ENCODE measurements at places on chromosomes 7 and 10. TPM values are rescaled to one million over a fixed set of nuclear protein-coding genes. Genes with fewer than 3 reads are reported as not detected.

Gene SLC25A28
- 32.6 TPM for total RNA-seq

Gene DNAJB6
- total RNA-seq, result 44.5 TPM

Gene NPFFR1
- total RNA-seq, result not detected

Gene DPYSL4
- total RNA-seq, result 4.9 TPM

Gene TMEM184A
- total RNA-seq, result not detected

Gene MMD2
- not detected for total RNA-seq

Gene SPOCK2
- 0.12 TPM for total RNA-seq

Gene SLC18A3
- total RNA-seq, result under 0.01 TPM

Gene BTBD16
- total RNA-seq, result not detected

Gene ZMIZ2
- total RNA-seq, result 8.3 TPM

Gene TAF5
- total RNA-seq, result 2.9 TPM

Gene PRKAR1B
- total RNA-seq, result 14.9 TPM

Gene ITPRID1
- total RNA-seq, result not detected

Data from smooth muscle cell of the coronary artery (primary cell).